ENCODE measurements at places on chromosomes 6 and 20.

GRCh38 chr6:45791211-45792168 is 224.2 kb downstream of the CLIC5 start:
- no peak for DNase-seq

- no peak for DNase-seq
Observed at GRCh38 chr6:164037171-164037870, 622.8 kb downstream of the QKI start.

DNA sequence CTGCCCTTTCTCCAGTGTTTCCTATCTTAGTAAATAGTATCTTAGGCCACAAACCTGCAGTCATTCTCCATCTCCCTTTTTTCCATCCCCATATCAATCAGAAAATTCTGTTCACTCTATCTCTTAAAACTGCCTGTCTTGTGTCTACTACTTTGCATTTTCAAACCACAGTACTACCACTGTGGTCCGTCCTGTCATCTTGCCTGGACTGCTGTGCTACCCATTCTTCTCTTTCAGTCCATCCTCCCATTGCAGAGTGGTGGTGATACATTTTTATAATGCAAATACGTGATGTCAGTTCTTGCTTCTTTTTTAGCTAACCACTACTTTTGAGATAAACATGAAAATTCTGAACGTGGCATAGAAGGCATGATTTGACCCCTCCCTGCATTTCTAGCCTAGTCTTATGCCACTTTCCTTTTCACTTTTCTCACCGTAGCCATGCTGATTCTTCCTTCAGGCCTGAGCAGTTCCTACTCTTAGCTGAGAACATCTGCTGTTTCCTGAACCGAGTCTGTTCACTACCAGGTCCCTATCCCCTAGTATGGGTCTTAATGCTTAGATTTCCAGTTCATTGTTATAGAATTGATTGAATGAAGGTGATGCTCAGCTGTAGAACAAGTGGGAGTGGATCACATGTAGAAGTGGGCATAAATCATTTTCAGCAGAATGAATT is 13.8 kb downstream of the TBPL1 start:
- DNase-seq: no peak

- no peak for DNase-seq
Observed at GRCh38 chr20:61535091-61535490, 283.0 kb downstream of the CDH4 start.

DNA sequence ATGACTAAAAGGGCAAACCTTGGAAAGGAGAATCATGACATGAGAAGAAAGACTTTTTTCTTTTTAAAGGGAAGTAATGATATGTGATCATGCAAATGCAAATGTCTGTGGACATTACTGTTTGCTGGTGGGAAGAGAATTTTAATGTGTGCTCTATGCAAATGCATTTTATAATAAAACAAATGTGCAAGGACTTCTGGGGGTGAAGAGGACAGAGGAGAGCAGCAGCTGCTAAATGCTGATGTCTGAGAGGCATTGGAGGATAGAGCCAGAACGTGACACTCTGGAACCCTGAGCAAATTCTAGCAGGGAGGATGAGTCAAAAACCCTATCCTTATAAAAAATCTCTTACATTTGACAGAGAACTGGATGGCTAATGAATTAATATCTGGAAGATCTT is 69.1 kb upstream of the BEND3 start:
- no peak for DNase-seq

GRCh38 chr6:89353118-89353556 is 615 bp upstream of the UBE2J1 start:
- DNase-seq: no peak

- DNase-seq: no peak
Observed at GRCh38 chr6:34771727-34772126, 14.4 kb downstream of the SNRPC start.

DNA sequence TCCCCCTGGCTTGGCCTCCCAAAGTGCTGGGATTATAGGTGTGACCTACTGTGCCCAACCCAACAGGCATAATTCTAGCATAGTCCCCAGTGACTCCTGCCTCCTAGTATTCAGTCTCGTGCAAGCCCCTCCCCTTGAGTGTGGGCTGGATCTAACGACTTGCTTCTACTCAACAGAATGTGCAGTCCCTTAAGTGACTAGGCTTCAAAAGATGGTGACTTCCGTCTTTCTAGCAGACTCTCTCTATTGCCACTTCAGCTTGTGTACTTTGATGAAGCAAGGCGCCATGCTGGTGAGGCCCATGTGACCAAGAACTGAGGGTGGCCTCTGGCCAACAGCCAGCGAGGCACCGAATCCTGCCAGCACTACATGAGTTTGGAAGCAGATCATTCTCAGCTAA is 109.6 kb upstream of the TRAF3IP2 start:
- DNase-seq: peak; percentile 62

- no peak for DNase-seq
Observed at GRCh38 chr6:105748737-105749161, 337.4 kb upstream of the PRDM1 start.

DNA sequence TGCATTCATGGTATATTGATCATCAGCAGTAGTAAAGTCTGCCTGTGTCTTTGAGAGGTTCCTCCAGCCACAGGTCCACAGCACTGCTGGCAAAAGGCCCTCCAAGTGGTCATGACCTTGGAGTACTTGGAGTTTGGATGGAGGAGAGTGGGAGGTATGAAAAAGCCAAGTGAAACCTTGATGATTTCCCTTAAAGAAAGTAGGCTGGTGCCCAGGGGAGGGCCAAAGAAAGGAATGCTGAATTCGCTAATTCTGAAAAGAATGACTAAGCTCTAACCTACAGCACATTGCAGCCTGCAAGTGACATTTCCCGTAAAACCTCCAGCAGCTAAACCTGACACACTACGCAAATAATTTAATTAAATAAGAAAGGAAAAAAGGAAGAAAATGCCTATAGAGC is 223.4 kb upstream of the TAB2 start:
- DNase-seq: no peak

- DNase-seq: no peak
Observed at GRCh38 chr6:106975738-106976064, 1.2 kb upstream of the CD24 start.

- DNase-seq: no peak
Observed at GRCh38 chr6:111843347-111844147, 29.7 kb downstream of the FYN start.

GRCh38 chr6:160812097-160812496 is 110.1 kb downstream of the PLG start:
- DNase-seq: no peak

DNA sequence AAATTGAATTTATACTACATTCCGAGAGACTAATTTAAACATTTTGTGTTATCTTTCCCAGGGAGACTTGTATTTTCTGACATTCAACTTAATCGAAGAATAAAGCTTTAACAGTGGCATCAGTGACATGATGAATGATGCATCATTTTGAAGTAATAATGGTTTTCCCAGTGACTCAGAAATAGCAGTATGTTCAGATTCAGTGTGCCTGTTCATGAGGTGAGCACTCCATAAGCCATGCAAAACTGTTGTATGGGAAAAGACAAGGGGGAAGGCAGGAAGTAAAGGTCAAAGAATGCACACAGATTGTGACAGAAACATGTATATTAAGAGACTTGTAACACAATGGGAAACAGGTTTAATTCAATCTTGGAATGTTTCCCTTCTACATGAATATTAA is 1348.2 kb upstream of the GJE1 start:
- no peak for DNase-seq

DNA sequence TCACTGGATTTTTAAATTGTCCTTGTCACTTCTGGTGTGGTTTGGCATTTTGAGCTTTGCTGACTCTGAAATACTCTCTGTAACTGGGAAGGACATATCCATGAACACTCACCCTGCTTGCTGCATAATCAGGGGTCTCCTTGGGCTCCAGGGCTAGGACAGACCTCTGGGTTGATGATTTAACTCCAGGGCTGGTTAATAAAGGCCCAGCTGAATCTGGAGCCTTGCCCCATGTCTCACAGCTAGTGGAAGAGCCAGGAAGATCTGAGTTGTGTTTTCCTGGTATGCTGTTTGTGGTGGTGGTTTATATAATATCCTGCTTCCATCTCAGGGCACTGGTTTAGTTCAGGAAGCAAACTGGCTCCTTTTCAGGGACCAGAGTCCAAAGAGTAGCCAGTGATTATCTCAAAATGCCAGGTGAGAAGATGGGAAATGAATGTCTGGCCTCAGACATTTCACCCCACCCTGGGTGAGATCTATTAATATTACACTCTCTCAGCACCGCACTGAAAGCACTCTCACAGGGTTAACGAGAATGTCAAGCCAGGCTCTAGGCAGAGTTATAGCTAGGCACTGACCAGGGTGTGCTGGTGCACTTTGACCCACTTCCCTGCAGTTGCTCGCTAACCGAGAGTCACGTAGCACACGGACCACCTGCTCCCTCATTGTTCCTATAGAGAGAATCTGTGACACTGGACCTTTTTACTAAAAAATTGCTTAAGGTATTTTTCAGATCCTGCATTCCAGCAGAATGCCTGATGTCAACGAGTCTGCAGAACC is 90.1 kb upstream of the SLC22A16 start:
- no peak for DNase-seq

DNA sequence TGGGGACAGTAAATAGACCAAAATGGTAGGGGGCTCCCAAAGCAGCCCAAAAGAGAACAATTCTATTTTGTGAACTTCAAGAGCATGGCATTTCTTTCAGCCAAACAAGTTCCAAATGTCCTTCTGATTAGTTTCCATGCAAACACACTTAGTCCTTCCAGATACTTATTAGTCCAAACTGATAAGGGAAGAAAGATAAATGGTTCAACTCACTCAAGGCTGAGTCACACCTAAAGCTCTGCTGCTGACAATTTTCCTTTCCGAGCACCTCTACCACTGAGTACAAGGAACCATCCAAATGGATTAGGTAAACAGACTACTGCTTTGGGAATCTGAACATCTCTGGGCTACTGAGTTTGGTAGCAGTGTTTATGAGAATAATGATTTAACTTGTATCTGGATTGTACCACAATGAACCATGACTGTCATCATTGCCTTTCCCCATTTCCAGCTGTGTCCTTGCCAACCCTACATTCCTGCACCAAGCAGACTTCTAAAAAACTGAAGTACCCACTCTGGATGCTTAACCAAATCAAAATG is 71.2 kb downstream of the TNFRSF21 start:
- DNase-seq: no peak

DNA sequence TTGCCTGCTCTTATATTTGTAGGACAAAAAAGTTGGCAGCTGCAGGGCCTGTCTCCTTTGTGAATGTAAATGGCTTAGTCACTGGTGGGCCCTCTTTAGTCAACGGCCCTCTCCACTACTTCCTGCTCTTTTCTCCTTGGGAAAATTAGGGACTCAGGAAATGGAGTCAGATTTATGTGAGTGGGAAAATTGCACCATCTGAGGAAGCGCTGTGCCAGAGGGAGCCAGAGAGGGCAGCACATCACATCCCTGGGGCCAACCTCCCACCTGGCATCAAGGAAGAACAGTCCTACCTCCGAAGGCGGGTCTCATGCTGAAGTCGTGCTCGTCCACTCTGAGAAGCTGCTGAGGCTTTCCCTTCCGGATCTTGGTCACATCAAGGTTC is 15.6 kb downstream of the GABRR2 start:
- no peak for DNase-seq

DNA sequence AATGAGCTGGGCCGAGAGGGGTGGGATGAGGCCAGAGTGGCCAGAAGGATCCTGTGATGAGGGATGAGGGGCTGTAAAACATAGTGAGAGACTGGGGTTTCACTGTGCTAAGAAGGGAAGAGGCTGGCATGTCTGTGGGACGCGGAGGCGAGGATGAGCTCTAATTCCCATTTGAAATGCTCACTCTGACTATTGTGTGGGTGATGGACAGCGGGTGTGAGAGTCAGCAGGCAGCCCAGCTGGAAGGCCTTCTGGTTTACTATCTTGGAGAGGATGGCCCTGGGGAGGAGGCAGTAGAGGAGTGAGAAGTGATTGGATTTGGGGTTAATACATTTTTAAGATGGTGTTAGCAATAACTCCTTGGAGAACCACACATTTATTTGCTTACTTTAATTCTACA is 9.5 kb upstream of the MICA start:
- no peak for DNase-seq

- DNase-seq: no peak
Observed at GRCh38 chr6:115899730-115900282, 160.9 kb downstream of the FRK start.

DNA sequence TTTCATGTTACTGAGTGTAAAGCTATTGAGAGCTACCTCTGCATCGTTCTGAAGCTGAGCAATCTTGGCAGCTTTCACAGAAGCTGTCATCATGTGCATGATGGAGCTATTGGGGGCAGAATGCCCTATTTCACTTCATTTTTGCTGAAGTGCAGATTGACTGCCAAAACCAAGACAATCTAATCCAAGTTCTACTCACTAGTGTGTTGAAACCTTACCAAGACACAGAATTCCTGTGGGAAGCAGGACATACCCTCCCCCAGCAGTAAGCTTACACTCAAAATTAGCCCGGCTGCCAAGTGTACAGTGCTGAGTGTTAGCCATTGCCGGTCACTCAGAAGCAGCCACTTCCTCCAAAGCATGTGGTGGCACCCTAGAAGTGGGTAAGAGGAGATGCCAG is 177.3 kb upstream of the TENT5A start:
- DNase-seq: no peak

- DNase-seq: no peak
Observed at GRCh38 chr20:49905415-49906091, 9.8 kb downstream of the SPATA2 start.

- DNase-seq: no peak
Observed at GRCh38 chr6:41541364-41541763, 4.8 kb upstream of the FOXP4 start.

- no peak for DNase-seq
Observed at GRCh38 chr6:53377793-53378192, 29.0 kb upstream of the ELOVL5 start.

DNA sequence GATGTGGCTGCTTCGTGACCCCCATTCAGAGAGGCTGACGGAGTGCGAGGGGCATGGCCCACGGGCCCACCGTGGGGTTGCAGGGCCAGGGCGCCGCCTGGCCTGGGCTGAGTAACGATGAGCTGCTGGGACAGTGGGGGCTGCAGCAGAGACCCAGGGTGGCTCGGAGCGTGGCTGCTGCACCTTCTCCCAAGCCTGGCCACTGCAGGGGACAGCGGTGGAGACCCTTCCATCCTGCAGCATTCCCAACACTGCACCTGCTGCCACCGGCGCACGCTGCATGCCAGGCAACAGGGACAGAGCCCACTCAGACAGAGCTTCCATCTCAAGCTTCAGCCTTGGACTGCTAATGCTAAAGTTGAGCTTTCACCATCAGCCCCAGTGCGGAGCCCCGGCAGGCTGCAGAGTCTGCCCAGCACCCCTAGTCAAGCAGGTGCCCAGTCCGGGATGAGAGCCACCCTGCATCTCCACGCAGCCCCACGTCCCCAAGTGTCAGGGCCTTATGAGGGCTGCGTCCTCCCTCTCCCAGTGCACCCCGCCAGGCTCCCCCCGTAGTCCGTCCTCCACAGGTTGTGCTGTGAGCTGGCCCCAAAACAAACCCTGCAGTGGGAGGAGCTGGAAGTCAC is 89.4 kb upstream of the AFDN start:
- no peak for DNase-seq

GRCh38 chr6:54286141-54286540 is 22.1 kb upstream of the TINAG start:
- no peak for DNase-seq

GRCh38 chr6:109912952-109913351 is 65.2 kb upstream of the GPR6 start:
- no peak for DNase-seq

Measured in stimulated activated CD4-positive, alpha-beta T cell treated with anti-CD3 and anti-CD28 coated beads, Interleukin-4, amount 100 ng/mL, for 4 hours (primary cell).